ENCODE measurements at places on chromosomes 1 and 21. TPM values are rescaled to one million over a fixed set of nuclear protein-coding genes. Genes with fewer than 3 reads are reported as not detected.

The OR2T29 gene
- total RNA-seq: 0.26 TPM

The LCE3D gene
- 0.47 TPM for total RNA-seq

The EFNA3 gene
- total RNA-seq: 0.97 TPM

The POU3F1 gene
- total RNA-seq: 1.7 TPM

The SSX2IP gene
- total RNA-seq: 16.1 TPM

The CYP4A22 gene
- total RNA-seq: not detected

The A3GALT2 gene
- not detected for total RNA-seq

The LRRC7 gene
- 1.4 TPM for total RNA-seq

The CA14 gene
- total RNA-seq: 29.6 TPM

The FAM167B gene
- 12.0 TPM for total RNA-seq

The MANEAL gene
- total RNA-seq: 2.3 TPM

The HES5 gene
- 36.2 TPM for total RNA-seq

The SYDE2 gene
- total RNA-seq: 18.2 TPM

The CYP4Z1 gene
- 40.1 TPM for total RNA-seq

The CSF3R gene
- total RNA-seq: 0.16 TPM

The RCAN1 gene
- 226 TPM for total RNA-seq

The OXCT2 gene
- total RNA-seq: 1.3 TPM

The CDC73 gene
- 21.5 TPM for total RNA-seq

The SERPINC1 gene
- 0.33 TPM for total RNA-seq

The ADORA3 gene
- not detected for total RNA-seq

The SSBP3 gene
- total RNA-seq: 88.0 TPM

The FMO3 gene
- total RNA-seq: 0.52 TPM

The KIF26B gene
- total RNA-seq: 8.3 TPM

The RPS6KA1 gene
- total RNA-seq: 12.8 TPM

The SHE gene
- 1.7 TPM for total RNA-seq

The ABCG1 gene
- 4.4 TPM for total RNA-seq

The CD5L gene
- total RNA-seq: not detected

All from motor neuron (in vitro differentiated cells).